ENCODE measurements at places on chromosomes 2 and 18. TPM values are rescaled to one million over a fixed set of nuclear protein-coding genes. Genes with fewer than 3 reads are reported as not detected.

DNA sequence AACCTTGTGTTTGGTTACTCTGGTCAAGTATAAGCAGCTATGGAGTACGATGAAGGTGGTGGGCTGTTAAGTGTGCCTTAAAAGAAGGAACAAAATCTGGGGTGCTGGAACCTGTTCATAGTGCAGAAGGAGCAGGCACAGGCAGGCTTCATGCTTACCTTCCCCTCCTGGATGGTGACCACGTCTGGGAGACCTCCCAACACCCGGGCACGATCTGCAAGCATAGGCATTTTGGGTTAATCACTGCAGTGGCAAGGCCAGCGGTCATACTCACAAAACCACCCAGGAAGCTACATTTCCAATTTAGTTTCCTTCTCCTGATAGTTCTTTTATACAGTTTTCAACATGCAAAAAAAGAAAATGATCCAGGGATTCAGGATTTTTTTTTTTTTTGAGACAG, 58.7 kb upstream of the LPIN2 start:
- no peak for DNase-seq

GRCh38 chr18:47817017-47817794, 113.3 kb downstream of the SMAD2 start:
- DNase-seq: no peak

GRCh38 chr2:28764909-28765711, 13.5 kb downstream of the PPP1CB start:
- DNase-seq: no peak

The IL1RN gene
- total RNA-seq: 11.3 TPM

GRCh38 chr2:108199726-108200125, 40.0 kb upstream of the SULT1C3 start:
- no peak for DNase-seq

The EMILIN1 gene
- 140 TPM for total RNA-seq

The CHN1 gene
- 12.5 TPM for total RNA-seq

GRCh38 chr2:111252436-111252835, 131.7 kb downstream of the BCL2L11 start:
- no peak for DNase-seq

- no peak for DNase-seq
Observed at GRCh38 chr2:19536136-19536535, 177.7 kb upstream of the OSR1 start.

The NOL4 gene
- total RNA-seq: not detected

The TET3 gene
- 19.1 TPM for total RNA-seq

The CNGA3 gene
- not detected for total RNA-seq

DNA sequence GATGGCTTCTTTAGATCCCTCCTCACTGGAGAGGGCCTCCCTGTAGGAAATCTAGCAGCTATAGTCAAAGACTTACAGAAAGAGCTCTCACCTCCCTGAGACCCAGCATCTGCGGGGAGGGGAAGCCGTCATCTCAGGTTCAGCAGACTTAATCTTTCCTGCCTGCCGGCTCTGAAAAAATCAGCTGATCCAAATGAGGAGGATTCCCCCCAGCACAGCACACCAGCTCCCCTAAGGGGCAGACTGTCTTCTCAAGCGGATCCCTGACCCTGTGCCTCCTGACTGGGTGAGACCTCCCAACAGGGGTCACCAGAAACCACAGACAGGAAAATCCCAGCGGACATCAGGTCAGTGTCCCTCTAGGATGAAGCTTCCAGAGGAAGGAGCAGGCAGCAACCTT, 601.9 kb downstream of the CNTNAP5 start:
- no peak for DNase-seq

The CLEC4F gene
- 0.64 TPM for total RNA-seq

The EIF5B gene
- total RNA-seq: 31.7 TPM

The SPP2 gene
- not detected for total RNA-seq

The SH3RF3 gene
- total RNA-seq: 7.1 TPM

The C1QL2 gene
- not detected for total RNA-seq

All from spleen (tissue), 13 donors.